ENCODE measurements at places on chromosomes 12 and 14.

- DNase-seq, result no peak
Measured at GRCh38 chr14:83825843-83826242, 1704.1 kb upstream of the FLRT2 start.

DNA sequence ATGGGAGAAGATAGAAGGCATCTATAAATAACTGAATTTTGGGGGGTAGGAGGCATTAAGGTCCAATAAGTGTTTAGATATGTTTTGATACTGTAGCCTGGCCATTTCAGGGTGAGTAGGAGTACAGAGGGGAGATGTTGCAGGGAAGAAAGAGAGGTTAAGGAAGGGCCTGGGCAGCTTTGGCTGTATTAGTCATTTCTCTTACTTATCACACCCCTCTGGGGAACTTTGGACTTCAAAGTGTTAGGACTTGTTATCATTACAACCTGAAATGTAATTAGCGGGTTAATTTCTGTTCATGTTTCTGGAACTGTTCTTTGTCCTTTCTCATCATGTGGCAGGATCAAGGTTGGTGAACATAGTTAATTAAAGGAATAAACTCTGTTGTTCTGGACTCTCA, 40.3 kb downstream of the SUSD6 start:
- DNase-seq, result no peak

DNA sequence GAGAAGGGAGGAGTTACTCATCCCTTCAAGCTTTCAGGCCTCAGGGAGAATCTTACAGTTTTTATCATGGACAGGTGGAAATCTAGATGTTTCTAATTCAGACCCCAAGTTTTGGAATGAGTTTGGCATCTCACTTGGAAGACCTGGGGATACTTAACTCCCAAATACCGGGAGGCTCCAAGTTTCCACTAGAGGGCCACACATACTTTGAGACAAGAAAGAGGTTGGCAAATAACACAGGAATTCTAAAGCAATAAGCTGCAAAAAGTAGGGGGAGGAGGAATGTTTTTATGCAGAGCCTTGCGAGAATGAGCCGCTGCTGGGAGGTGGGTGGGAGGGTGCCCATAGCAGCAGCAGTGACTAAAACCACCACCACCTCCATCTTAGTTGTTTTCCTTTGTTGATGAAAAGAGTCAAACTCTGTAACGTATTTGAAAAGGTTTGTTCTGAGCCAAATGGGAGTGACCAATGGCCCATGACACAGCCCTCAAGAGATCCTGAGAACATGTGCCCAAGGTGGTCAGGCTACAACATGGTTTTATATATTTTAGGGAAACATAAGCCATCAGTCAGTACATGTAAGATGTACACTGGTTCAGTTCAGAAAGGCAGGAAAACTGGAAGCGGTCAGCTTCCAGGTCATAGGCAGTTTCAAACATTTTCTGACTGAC, 34.2 kb upstream of the RNASE1 start:
- DNase-seq, result no peak

GRCh38 chr14:77848031-77848430, 48.1 kb downstream of the ADCK1 start:
- no peak for DNase-seq

- DNase-seq, result peak; percentile 12
Measured at GRCh38 chr12:122471324-122472226, 29.2 kb downstream of the ZCCHC8 start.

DNA sequence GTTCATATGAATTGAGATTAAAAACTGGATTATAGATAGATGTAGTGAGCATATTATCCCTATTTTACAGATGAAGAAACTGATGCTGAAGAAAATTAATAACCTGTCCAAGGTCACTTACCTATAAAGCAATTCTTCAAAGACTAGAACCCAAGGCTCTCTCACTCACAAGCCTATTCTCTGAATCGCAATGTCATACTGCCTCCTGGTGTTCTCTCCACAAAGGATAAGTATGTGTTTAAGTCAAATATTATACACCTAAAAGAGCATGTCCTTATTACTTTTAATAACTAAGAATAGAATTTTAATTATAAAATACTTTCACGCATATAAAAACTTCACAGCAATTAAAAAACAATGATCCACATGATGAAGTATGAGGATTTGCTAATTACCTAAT, 721.3 kb upstream of the USP15 start:
- DNase-seq, result no peak

DNA sequence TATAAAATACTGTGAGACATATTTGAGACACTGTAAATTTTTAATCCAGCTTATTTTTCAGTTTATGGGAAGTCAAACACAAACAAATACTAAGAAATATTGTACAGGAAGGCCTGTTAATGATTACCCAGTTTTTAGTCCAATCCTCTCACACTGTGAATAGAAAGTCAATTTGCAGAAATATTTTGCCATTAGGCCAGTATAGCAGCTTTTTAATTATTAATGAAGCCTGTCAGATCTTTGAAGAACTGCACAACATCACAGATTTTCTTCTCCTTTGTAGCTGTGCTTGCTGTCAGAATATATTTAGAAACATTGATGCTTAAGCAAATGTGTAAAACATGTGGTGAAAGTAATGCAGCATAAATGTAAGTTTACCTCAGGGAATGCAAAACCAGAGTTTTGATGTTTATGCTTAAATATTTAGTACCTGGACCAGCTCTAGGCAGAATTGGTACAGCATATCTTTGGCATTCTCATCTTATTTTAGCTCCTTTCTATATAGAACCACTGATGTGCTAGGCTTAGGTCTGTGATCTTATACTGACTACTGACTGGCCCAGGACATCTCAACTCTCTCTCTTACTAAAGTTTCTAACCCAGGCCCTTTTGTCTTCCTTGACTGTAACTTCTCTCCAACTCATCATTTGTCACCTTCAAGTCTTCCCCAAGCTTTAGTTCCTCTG, 230.8 kb upstream of the NAV3 start:
- no peak for DNase-seq

- DNase-seq, result no peak
Measured at GRCh38 chr12:22787557-22787956, 162.6 kb downstream of the ETNK1 start.

- DNase-seq, result no peak
Measured at GRCh38 chr12:96378319-96378718, 21.9 kb downstream of the CDK17 start.

DNA sequence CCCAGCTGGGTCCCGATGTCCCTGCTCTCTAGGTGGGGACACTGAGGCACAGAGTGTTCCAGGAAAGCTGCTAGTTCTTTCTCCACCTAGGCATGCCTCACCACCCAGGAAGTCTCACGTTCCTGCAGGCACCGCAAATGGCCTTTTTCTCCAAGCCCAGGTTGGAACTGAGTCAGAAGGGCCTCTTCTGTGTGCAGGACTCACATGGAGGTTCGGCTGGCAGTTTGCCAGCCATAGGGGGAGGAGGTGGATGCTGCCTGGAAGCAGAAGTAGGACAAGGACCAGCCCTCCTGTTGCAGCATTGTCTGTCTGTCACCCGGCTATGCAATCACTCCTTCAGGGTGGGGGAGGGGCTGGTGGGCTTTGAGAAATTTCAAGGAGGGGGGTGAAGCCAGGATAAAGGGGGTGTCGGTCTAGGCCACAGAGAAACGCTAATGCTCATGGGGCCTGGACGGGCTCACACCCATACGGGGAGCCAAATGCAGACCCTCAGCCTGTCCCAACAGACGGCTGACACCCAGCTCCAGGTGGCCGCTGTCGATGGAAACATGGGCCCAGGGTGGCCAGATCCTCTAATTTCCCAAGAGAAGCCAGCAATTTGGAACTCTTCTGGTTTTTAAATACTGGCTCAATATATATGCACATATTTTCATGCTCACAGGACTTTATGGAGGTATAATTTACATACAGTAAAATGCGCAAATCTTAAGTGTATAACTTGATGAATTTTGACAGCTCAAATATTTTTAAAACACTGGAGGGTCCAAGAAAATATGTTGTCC, 120.5 kb downstream of the PHETA1 start:
- no peak for DNase-seq

DNA sequence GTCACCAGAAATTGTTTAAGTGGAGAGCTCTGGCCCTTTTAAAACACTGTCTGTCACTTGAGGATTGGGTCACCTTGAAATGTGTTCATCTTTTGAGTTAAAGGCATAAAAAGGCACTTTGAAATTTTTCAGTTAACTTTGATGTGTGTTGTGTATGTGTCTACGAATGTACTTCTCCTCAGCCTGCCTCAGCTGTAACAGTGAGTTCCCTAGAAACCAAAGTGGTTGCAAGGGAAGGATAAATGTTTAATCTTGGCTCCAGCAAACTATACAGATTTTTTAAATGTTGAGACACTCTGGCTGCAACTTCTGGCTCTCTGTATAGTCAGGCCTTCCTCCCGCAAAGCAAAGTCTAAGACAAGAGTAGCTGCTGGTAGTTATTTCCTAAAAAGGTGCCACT, 8.3 kb downstream of the DERA start:
- no peak for DNase-seq

GRCh38 chr12:130161261-130162243, 712 bp upstream of the FZD10 start:
- peak; percentile 9 for DNase-seq

- peak; percentile 55 for DNase-seq
Measured at GRCh38 chr12:64404470-64405256, 471 bp downstream of the XPOT start.

DNA sequence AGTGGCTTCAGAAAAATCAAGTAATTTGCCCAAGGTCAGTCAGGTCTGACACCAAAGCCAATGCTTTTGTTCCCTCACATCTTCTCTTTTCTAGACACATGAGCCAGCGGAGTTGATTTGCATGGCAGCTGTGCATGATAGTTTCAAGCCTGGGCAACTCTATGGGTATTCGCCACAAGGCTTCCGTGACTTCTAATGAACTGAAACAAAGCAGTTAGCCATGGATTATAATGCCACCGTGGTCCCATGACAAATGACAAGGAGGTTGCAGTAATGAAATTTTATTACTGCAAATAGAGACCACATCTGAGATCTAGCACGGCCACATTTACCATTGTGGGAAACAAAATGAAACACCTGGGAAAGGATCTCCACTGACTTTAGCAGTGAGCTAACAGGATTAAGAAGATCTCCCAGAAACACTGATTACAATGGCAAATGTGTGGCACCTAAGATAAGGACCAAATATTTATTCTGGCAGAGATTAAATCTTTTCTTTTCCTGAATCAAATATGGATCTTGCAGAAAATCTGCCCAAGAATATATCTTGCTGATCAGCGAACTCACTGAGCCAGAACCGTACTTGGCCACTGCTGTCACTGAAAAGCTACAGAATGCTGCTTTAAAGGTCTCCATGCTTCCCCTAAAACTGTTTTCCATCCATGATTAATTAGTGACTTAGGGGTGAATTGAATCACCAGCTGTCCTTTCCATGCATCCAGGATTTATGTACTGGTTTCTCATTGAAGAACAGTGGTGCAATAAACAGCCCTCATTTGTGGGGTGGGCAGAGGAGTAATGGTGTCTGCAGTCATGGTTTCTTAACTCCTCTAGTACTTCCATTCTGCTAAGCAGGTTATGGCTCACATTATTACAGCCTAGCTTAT, 551.0 kb downstream of the DIO2 start:
- no peak for DNase-seq

DNA sequence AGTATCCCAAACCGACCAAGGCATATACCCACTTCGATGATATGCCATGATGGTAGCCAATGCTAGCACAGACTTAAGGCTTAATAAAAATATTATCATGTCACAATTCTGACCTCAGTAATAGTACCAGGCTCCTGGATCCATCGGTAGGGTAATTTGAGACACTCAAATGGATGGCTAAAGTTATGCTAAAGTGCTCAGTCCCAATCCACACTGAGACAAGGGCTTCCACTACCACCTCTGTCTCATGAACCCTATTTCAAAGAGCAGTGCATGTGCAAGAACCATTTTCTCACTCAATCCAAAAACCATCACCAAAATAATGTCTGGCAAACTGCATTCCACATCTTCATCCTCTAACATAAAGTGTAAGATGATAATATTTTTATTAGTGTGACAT, 122.4 kb upstream of the KRR1 start:
- DNase-seq, result no peak

GRCh38 chr12:89494411-89495231, 30.0 kb downstream of the GALNT4 start:
- DNase-seq, result no peak

DNA sequence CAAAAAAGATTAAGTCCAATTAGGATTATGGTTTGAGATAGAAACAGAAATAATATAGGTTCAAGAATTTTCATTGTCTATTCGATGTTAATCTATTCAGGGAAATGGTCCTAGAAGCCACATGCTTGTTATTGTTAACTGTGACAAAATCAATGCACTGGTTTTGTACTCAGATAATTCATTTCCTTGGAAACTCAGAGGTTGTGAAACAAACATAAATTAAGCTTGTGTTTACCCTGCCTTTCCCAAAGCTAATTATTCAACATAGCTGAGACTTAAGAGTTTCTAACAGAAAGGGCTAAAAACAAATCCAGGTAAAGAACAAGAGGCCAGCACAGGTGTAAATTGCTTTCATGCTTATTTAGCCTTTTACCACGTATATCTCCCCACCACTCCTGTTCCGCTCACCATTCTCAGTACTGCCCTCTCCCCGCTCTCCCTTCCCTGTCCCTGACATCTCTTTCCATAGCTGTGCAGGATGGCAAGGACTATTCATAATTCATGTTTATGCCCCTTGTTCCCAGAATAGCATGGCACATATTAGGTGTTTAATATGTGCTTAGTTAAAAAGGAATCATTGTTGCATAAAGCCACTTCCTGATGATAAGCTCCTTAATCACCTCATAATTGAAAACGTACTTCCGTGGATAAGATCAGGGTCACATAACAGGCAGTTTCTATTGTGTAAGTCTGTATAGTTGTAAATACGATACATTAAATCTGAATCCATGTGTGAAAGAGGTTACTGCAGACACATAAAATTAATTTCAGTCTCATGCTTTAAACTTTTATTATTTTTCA, 131.8 kb upstream of the USP15 start:
- DNase-seq, result no peak

DNA sequence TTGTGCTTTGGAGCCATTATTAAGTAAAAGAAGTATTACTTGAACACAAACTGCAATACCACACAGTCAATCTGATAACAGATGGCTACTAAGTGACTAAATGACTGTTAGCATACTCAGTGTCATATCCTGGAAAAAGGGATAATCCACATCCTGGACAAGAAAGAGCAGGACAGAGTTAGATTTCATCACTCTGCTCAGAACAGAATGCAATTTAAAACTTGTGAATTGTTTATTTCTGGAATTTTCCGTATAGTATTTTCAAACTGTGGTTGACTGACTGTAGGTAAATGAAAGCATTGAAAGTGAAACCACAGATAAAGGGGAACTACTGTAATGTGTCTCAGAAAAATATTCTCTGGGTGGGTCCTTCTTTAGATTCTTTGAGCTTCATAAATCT, 458.8 kb downstream of the TMEM117 start:
- DNase-seq, result no peak

DNA sequence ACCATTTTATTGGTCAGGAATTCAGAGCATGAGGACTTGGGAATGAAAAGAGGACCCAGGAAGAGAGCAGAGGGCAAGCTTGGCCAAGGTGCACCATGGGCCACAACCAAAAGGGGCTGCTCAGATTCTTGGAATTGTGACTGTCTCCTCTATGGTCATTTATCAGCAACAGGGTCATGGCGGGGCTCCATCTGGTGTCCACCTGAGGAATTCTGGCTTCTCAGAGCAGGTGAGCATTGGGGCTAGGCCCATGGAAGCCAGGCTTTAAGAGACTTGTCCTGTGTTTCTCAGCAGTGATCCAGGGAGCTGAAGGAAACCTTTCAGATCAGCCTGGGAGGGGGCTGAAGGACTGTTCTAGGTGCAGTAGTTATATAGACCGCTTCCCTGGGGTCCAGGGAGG, 2.6 kb upstream of the RIN3 start:
- DNase-seq, result no peak

Data from NCI-H1105 (cell line).